ENCODE measurements at places on chromosomes 1 and 21. TPM values are rescaled to one million over a fixed set of nuclear protein-coding genes. Genes with fewer than 3 reads are reported as not detected.

The OR2L8 gene
- 0.34 TPM for total RNA-seq

GRCh38 chr1:169563019-169563615 is 23.2 kb downstream of the F5 start:
- DNase-seq, result no peak

GRCh38 chr1:47809301-47810084 is 187.7 kb downstream of the TRABD2B start:
- no peak for DNase-seq

The RNU1-1 gene
- total RNA-seq, result 1,043 TPM

The BARHL2 gene
- total RNA-seq, result not detected

The SELP gene
- 0.81 TPM for total RNA-seq

The CLCA1 gene
- not detected for total RNA-seq

The GJC2 gene
- 3.5 TPM for total RNA-seq

The NBPF15 gene
- total RNA-seq, result 29.7 TPM

DNA sequence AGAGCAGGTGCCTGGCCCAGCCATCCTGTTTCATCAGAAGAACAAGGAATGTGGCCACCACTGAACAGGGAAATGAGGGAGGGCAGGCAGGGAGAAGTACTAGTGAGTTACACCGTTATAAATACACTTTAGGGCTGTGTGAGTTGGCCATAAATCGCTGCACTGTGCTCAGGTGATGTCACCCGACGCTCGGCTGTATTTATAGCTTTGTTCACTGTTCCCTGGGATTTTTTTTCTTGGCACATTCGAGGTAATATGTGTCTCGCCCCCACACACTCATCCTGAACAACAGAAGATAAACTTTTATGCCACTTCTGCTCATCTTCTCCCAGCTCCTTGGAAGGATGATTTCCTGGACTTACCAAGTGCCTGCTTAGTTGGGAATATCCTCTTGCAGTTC is 9.0 kb upstream of the KIRREL1 start:
- DNase-seq, result no peak

GRCh38 chr1:14948112-14948652 is 205.4 kb upstream of the TMEM51 start:
- no peak for DNase-seq

The OR2M4 gene
- total RNA-seq, result not detected

- DNase-seq, result no peak
These were observed 6.2 kb downstream of the PRMT2 start for GRCh38 chr21:46641656-46642055.

GRCh38 chr1:20343149-20343937 is 52.7 kb downstream of the VWA5B1 start:
- DNase-seq, result peak; percentile 41

DNA sequence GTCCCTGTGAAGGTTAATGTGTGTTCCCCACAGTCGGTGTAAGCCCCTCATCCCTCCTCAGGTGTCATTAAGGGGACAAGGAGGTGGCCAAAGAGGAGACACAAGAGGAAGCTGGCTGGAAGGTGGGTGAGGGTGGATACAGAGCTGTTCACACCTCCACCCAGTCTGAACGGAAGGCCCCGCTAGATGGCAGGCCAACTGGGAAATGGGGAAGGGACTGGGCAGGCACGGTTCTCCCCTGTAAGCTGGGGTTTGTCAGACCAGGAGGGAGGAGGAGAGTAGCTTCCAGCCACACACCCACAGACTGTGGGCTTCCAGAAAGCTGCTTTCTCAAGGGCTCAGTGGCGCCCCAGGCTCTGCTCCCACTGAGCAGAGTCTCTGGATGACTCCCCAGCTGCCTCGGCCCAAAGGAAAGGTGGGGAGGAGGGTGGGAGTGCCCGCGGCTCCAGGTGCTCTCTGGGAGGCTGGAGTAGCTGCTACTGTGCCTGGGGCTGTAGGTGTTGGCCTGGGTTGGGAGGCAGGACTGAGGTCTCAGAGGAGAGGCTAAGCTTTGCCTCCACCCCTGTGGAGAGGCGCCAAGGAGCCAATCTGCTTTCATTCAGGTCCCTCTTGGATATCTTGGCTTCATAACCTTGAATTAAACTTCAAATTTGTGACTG is 41.2 kb downstream of the PCP4 start:
- DNase-seq, result no peak

The PSMB4 gene
- 350 TPM for total RNA-seq

GRCh38 chr1:30664103-30664755 is 59.2 kb downstream of the MATN1 start:
- DNase-seq, result no peak

DNA sequence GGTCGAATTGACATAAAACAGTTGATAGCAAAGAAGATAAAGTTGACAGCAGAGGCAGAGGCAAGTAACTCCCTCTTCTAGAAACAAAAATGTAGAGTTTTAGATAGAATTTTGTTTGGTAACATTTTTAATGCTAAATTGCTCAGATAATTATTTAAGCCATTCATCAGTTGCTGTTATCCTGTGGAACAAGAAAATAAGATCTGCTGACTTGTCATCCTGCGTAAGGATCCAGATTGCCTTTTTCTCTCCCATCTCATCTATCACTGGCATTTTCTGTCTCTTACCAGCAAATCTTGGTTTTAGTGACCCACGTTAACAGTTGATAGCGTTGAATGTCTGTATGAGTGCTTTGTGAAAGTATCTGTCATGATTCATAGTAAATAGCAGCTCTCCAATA is 29.8 kb downstream of the SOAT1 start:
- DNase-seq, result no peak

DNA sequence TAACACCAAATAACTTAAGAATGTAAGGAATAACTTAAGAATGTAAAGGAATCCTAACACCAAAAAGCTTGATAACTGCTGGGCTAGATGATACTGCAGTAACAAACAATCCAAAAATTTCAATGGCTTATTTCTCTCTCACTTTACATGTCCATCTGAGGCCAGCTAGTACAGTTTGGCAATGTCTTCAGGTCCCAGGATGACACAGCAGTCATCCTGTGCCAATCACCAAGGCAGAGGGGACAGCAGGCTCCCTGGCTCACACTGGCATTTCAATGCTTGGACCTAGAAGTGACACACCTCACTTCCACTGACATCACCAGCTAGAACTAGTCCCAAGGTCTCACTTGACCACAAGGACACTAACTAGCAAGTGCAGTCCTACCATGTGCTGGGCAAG is 15.3 kb downstream of the DNAJC11 start:
- DNase-seq, result no peak

- no peak for DNase-seq
These were observed 67.6 kb downstream of the ADSS2 start for GRCh38 chr1:244384066-244384465.

The ZNF648 gene
- total RNA-seq, result not detected

DNA sequence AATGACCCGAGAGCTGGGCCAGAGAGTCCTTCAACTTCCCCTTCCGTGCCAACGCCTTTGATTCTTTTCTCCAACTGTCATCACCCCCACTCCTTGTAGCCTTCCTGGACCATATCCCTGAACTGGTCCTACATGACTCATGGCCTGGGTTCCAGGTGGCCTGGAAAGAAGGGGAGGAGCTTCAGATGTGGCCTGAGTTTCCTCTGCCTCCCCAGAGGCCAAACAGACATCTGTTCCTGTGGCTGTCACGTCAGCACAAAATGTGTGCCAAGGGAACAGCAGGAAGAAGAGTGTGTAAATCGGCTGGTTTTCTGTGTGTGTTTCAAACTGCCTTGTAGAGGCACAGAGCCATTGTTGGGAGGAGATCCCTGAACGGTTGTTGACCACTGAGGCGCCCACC is 24.9 kb upstream of the KIRREL1 start:
- no peak for DNase-seq

The S100A7 gene
- total RNA-seq, result not detected

- no peak for DNase-seq
These were observed 20.2 kb upstream of the PKP1 start for GRCh38 chr1:201262963-201263608.

GRCh38 chr1:157399984-157400382 is 152.3 kb downstream of the FCRL5 start:
- peak; percentile 38 for DNase-seq

DNA sequence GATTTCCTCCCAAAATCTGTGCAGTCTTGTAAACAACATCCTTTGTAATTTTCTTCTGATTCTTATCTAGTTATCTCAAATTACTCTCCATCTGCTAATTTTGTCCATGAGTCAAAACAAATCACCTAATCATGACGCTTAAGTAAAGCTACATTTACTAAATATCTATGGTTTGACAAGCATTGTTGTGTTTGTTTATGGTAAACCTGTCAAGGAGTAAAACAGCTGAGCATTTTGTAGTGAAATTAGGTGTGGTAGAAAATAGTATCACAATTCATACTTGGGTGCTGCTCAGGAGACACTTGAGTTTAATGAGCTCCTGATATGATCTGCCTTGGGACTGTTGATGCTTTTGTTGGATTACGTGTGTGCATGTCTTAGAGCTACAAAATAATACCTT is 11.6 kb downstream of the TIPRL start:
- DNase-seq, result no peak

DNA sequence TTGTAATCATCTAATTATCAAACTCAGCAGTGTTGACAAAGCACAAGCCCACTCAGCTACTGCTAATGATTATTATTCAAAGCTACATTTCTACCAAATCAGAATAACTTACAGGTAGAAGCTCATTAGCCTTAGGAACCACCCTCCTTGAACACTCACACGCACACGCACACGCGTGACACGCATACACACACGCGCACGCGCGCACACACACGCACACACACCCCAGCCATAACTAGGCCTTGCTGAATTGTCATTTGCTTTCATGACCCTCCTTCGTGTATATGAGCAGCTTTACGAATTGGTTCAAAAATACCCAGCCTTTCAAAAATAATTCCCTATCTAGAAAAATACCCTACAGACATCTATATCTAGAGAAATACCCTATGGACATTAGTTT is 195.6 kb downstream of the SMYD3 start:
- DNase-seq, result no peak

GRCh38 chr1:24427545-24427862 is 11.9 kb downstream of the NIPAL3 start:
- DNase-seq, result no peak

- peak; percentile 13 for DNase-seq
These were observed 829 bp downstream of the ALX3 start for GRCh38 chr1:110069404-110070281.

DNA sequence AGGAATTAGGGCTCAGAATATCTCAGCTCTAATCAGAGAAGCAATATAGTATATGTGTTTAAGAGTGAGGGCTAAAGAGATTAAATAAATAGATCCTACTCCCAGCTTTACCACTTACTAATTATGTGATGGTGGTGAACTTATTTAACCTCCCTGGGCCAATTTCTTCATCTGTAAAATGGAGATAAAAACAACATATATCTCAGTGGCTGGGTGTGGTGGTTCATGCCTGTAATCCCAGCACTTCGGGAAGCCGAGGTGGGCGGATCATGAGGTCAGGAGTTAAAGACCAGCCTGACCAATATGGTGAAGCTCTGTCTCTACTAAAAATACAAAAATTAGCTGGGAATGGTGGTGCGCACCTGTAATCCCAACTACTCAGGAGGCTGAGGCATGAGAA is 135.2 kb downstream of the SLC44A5 start:
- no peak for DNase-seq

The FOXD2 gene
- total RNA-seq, result 0.18 TPM

DNA sequence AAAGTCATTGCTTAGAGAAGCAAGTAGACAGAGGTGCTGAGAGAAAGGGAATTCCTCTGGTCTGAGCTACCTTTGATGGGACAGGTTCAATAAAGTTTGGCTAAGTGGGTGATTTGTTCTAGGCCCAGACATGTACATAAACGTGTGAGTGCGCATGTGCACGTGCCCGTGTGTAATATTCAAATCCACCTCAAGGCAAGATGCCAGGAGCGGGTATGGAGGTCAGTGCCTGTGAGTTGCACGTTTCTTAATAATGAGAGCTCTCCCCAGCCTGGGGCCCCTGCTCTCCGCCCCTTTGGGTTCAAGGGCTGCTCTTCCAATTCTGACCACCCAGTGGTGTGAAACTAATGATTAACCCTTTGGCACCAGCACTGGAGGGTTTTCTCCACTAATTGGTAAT is 53.8 kb upstream of the LMO4 start:
- DNase-seq, result no peak

The CLCNKB gene
- total RNA-seq, result not detected

- DNase-seq, result peak; percentile 77
These were observed 312.3 kb upstream of the FAM78B start for GRCh38 chr1:166479052-166479631.

DNA sequence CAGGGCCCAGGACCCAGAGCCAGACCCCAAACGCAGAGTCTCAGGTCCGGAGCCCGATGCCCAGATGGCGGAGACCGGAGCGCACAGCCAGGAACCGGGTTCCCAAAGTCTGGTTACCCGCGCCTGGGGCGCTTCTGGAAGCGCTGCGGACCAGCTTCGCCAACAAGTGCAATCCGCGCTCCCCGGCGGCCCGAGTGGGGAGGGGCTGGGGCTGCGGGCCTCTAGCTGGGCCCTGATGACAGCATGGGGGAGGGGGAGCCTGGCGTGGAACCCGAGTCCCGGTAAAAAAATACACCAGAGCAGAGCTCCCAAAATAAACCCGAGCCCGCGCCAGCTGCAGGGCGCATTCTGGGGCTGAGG is 494 bp downstream of the NT5C1A start:
- peak; percentile 12 for DNase-seq

The C1orf105 gene
- not detected for total RNA-seq

GRCh38 chr1:234093741-234094140 is 189.3 kb downstream of the SLC35F3 start:
- no peak for DNase-seq

GRCh38 chr1:117578466-117578865 is 27.4 kb upstream of the TENT5C start:
- DNase-seq, result no peak

DNA sequence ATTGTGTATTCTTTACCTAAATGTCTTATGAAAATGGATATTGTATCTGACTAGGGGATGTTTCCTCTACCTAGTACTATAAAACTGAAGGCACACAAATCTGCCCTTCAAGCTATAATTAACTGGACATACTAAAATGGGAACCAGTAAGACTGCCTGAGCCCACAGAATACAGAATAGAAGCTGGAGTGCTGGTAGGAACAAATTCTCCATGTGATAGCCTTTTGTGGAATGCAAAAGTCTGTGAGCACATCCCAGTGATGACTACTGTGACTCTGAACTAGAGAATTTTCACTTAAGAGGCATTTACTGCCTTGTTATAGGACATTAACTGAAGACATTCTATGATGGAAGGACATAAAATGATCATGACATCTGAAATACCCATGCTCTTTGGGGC is 30.3 kb downstream of the KIFAP3 start:
- no peak for DNase-seq

DNA sequence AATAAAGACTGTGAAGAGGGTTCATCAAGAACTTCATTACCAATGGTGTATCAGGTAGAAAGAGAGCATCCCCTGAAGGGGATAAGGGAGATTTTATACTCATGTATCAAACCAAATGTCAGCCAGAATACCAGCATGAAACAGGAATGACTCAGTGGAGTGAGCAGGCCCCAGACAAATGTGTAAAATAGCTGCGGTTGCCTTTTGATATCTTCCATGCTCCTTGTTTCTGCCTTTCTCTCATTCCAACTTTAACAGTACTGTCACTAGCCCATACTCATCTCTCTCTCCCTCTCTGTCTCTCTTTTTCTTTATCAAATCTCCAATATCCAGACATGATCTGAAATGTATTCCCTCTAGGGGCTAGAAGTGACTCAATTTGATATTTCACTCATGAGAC is 47.8 kb downstream of the GPR88 start:
- DNase-seq, result no peak

- DNase-seq, result no peak
These were observed 39.0 kb upstream of the DSCAM start for GRCh38 chr21:40886006-40886405.

The FMO2 gene
- not detected for total RNA-seq

GRCh38 chr1:152061952-152062351 is 25.1 kb upstream of the S100A11 start:
- DNase-seq, result no peak

GRCh38 chr1:101004670-101005069 is 20.9 kb downstream of the DPH5 start:
- DNase-seq, result no peak
